Fibroblast of skin of left biceps (primary cell): ENCODE measurements at places on chromosomes 16 and 17.

GRCh38 chr17:78127888-78128550, 536 bp downstream of the TMC6 start:
- DNase-seq: no peak

DNA sequence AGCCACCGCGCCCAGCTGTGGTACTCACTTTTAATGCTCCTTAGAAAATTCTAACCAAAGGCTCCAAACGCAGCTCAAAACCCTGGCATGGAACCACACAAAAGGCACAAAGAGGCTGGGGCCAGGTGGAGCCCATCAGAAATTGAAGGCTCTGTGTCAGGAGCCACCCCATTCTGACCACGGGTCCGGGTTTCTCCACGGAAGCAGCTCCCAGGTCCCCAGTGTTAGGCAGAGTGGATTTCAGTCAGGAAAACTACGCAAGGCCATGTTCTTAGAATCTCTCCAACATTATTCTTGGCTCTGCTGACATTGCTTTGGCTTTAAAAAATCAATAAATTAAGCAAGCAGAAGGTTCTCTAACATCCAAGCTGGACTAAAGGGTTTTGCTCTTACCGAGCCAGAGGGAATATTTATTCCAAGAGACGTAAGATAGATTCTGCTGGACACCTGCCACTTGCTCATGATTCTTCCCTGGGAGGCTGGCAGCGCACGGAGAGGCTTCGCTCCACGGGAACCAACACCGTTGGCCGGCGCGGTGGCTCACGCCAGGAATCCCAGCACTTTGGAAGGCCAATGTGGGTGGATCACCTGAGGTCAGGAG, 93.5 kb downstream of the NXN start:
- no peak for DNase-seq

- no peak for DNase-seq
These were observed 17.8 kb upstream of the RPL38 start for GRCh38 chr17:74185571-74186185.

- DNase-seq: no peak
These were observed 690.5 kb upstream of the SOX9 start for GRCh38 chr17:71430281-71430680.

DNA sequence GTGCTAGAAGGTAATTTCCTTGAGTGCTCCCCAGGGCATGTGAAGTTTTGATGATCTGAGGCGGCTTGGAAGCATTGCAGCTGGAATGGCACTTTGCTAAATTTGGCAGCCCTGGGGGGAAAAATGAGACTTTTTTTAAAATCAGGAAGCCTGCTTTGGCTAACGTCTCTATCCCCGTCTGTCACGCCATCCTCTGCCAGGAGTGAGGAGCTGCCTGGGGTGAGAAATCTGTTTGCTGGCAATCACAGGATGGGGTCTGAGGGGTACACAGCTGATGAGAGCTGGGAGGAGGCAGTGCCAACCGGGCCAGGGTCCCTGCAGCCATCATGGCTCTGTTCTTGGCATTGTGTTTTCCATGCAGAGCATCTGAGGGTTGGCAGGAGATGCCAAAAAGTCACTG, 2.0 kb downstream of the ABCC12 start:
- DNase-seq: no peak

- no peak for DNase-seq
These were observed at the start of gene SHBG for GRCh38 chr17:7629939-7630571. TSS of gene SHBG (plus strand) at chr17:7630135. CDS start at chr17:7630173, 38 bp downstream.

DNA sequence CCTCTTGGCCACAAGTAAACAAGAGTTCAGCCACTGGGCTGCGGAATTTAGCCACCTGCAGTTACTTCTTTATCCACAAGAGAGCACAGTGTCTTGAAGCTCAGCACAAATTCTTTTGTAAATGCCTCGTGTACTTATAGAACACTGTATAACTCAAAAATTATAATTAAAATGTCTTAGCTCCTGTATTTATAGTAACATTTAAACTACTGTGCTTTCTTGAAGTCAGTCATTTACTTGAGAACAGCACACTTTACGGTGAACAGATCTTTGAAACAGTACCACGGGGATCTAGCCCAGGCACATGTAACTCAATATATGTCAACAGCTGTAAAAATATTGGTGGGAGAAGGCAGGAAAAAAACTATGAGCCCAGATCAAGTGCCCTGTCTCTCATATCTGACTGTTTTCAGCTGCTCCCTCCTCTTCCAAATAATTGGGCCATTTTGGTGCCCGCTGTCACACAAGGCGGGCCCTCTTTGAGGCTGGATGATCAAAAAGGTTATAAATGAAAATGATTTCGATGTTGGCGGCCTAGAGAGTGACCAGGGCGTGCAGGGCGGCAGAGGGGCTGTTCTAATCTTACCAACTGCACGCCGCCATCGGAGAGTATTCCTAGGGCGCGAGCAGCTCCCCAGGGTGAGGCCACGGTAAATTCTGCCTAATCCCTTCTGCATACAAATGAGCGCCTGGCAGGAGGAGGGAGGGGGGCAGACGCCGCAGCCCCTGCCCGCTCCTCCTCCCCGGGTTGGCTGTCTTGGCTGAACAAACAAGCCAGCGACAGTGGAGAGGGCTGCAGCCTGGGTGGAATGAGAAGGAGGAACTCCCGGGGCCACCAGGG, 183.2 kb downstream of the C16orf78 start:
- no peak for DNase-seq

- DNase-seq: no peak
These were observed 1.8 kb upstream of the RBFOX3 start for GRCh38 chr17:79612468-79613194.

DNA sequence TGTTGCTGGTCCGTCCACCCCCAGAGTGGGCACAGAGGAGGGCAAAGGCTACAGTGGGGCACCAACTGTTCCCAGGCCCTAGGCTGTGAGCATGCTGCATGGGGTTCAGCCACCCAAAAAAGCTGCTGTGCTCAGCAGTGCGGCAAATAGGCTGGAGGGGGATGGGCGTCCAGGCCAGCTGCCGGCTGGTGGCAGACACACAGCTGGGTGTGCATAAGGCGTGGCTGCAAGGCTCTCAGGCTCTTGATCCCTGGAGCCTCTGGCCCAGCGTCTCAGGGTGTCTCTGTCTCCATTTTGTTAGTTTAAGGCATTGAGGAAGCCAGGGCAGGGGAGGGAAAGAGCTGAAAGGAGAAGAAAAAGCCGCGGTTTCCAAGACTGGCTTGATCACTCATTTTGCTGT, 8.8 kb downstream of the RPL19 start:
- no peak for DNase-seq

- no peak for DNase-seq
These were observed 607.5 kb downstream of the TOX3 start for GRCh38 chr16:51939378-51939871.

GRCh38 chr17:70769956-70770355, 600.6 kb downstream of the KCNJ2 start:
- no peak for DNase-seq
